ENCODE measurements at places on chromosomes 2 and 18. TPM values are rescaled to one million over a fixed set of nuclear protein-coding genes. Genes with fewer than 3 reads are reported as not detected.

- no peak overlapping the region for H3K4me3 ChIP-seq
- no peaks in the 10 kb centered on the region for H3K36me3 ChIP-seq
- H3K27me3 ChIP-seq, result no peaks in the 10 kb centered on the region
- DNase-seq, result no peak
These were observed 37.5 kb upstream of the FIGN start for GRCh38 chr2:163773276-163773675.

The SPATA3 gene
- not detected for total RNA-seq

The SERPINB13 gene
- not detected for total RNA-seq

The WDFY1 gene
- total RNA-seq, result 92.1 TPM

The LYPD6B gene
- not detected for total RNA-seq

Measured in HepG2 (cell line).